ENCODE measurements at places on chromosomes 11 and 22. TPM values are rescaled to one million over a fixed set of nuclear protein-coding genes. Genes with fewer than 3 reads are reported as not detected.

- peak; percentile 23 for DNase-seq
These were observed 76.3 kb downstream of the MORC2 start for GRCh38 chr22:30892286-30892685.

- DNase-seq, result no peak
These were observed 245.9 kb upstream of the FAT3 start for GRCh38 chr11:91978747-91979146.

DNA sequence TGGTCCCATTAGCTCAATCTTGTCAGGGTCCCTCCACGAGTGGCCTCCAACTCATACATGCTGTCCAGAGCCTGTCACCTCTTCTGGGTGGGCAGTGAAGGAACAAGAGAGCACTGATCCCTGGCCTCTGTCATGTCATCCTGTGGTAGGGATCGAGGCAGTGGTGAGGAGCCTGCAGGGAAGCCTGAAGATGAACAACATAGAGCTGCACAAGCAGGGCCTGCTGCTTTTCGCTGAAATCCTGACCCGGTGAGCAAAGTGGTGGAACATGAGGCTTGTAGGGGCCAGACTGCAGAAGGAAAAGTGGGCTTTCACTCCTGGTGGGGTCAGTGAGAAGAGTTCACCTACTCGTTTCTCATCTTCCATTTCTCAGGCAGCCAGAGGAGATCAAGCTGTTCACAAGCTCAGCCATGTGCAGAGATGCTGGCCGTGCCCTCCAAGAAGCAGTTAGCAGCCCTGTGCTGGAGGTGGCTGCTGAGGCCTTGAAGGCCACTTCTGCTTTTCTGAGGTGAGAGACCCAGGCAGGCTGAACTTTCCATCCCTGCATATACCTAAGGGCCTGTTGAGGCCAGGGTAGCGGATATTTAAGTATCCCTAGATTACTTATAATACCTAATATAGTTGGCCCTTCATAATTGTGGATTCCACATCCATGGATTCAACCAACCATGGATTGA is 32.9 kb downstream of the MEI1 start:
- DNase-seq, result no peak

DNA sequence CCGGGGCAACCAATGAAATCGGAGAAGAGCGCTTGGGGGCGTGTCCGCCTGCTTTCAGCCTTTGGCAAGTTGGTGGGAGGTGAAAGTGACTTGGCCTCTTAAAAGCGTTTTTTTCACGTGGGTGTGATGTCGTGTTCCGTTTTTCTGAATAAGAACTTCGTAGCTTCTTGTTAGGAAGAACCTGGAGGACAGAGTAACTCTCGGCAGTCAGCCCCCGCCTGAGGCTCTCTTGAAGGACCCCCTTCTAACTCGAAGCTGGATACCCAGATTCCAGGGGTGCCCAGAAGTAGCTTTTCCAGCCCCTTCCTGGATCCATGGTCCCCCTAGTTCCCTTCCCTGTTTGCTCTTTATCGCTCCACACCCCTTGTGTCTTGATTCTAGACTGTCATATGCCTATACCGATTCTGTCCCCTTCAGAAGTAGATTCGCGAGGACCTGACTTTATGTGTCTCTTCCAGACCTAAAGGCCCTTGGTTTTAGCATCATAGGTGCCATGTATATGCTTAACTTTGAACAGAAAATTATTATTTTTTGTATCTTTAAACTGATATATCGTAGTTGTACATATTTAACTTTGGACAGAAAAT is 915 bp upstream of the OSBP start:
- no peak for DNase-seq

DNA sequence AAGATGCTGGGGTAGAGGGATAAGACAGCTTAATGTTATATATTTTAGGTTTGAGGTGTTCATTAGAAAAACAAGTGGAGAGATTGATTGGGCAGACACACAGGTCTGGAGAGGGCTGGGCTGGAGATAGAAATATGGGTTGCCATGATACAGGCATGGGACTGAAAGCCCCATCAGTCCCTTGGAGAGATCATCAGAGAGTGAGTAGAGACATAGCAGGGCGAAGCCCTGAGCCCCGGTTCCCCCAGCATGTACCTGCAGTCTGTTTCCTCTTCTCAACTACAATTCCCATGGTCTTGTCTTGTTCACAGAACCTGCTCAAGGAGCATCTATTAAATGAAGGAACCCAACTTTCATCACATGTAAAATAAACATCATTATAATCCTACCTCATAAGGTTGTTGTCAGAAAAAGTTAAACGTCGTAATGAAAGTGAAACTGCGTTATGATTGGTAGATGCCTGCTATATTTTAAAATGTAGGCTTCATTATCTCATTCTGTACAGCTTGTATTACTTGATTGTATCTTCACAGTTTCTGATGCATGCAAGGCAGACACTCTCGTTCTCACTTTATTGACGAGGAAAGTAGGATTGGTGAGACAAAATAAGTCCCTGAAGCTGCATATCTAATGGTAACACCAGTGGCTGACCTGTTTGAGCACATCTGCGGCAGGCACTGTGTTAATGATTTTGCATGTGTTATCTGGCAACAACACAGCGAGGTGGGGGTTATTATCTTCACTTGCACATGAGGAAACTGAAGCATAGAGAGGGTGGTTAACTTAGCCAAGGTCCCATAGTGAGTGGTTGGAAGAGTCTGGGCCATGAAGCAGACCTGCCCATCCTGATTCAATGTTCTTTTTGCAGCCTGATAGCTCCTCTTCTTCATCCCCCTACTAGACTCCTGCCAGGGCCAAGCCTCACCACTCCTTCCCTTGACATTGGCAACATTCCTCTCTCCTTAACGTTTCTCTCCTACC is 63.5 kb downstream of the ENDOD1 start:
- DNase-seq, result no peak

DNA sequence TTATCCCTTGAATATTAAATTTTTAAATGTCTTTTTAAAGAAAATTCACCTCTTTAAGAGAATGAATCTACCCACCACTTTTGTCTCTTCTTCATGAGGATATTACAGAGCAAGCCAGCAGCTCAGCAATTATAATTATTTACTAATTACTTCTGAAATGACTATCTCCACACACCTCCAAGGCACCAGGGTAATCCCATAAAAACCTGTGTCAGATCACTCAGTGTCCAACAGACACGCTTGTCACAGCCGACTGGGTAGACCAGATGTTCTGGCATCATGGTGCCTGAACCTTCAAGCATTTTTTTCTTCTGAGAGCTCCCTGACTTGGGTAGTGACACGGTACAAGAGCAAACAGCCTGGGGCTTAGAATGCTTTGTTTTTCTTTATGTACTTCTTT is 61.4 kb downstream of the EFCAB6 start:
- no peak for DNase-seq

- peak; percentile 97 for DNase-seq
These were observed at the start of gene TOLLIP for GRCh38 chr11:1309498-1310317. TOLLIP (minus strand) TSS chr11:1309632; CDS start chr11:1309498, 134 bp downstream.

- DNase-seq, result peak; percentile 22
These were observed 611.1 kb downstream of the BRD1 start for GRCh38 chr22:49216579-49216978.

DNA sequence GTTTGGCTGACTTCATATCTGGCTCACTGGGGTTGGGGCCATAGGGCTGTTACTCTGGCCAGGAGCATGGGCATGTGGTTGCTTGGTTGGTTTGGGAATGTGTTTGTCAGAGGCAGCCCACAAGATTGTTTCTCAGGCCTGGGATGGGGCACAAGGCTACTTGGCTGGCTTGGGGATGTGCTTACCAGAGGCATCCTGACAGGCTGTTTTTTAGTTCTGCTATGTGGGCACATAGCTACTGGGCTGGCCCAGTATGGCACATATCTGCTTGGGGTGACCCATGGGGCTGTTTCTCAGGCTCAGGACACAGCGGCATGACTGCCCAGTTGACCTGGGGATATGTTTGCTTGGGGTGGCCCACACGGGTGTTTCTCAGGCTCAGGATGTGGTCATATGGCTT is 94.6 kb upstream of the PGR start:
- no peak for DNase-seq

- DNase-seq, result no peak
These were observed 26.4 kb upstream of the UCP3 start for GRCh38 chr11:74035264-74035663.

- no peak for DNase-seq
These were observed 21.0 kb upstream of the GDPD4 start for GRCh38 chr11:77322506-77322905.

- peak; percentile 40 for DNase-seq
These were observed 197.0 kb upstream of the SORL1-AS1 start for GRCh38 chr11:121649798-121650197.

APOL3 gene
- 2.9 TPM for total RNA-seq

JRKL gene
- 11.9 TPM for total RNA-seq

SLC5A12 gene
- not detected for total RNA-seq

TMPRSS13 gene
- 0.37 TPM for total RNA-seq

HORMAD2 gene
- total RNA-seq, result not detected

ZNF214 gene
- not detected for total RNA-seq

CRYBB2 gene
- not detected for total RNA-seq

Data from stomach (tissue), 19 donors.